ENCODE measurements at places on chromosomes 4 and X.

DNA sequence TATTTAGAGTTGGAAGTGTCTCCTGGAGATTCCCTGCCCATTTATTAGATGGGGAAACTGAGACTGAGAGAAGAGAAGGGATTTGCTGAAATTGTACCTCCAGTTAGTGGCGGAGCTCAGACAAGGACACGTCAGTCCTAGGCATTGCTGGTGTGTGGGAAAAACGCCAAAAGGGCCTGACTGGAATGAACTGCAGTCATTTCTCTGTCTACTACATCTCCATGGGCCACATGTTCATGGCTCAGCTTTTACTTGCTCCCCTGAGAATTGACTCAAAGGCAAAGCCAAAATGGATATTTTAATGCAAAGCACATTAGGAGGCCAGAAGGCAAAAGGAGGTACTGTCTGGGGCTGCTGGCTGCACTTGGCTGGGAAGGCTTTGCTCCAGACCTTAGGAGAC is 3.9 kb downstream of the TFDP3 start:
- no peak for DNase-seq

DNA sequence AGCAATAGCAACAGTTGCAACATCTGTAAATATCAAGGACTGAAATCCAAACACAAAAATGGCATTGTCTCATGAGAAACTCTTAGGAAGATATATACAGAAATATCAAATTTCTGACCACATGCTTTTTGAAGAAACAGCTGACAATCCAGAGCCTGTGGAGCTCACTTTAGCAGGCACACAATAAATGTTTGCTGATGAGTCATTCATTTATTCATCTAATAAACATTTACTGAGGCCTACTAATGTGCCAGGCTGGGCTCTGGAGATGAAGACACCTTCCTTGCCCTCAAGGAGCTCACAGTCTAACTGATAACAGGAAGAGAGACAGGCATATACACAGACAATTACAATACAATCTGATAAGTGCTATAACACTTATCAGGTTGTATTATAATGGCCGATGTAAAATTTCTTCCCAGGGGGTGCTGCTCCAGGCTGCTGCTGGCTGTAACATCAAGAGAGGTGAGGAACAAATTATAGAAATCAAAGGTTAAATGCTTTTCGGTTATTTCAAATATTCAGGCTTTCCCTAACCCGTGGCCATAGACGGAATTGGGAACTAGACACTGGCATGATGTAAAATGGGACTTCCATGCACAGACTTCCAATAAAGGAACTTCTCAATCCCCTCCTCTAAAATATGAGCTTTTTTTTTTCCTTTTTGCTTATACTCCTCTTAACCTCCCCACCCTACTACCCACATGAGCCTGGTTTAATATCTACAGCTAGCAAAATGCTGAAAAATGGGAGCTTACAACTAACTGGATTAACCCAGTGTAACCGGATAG is 16.8 kb upstream of the ZCCHC13 start:
- DNase-seq: no peak

GRCh38 chr4:73730292-73730691 is 10.1 kb upstream of the CXCL8 start:
- no peak for DNase-seq

DNA sequence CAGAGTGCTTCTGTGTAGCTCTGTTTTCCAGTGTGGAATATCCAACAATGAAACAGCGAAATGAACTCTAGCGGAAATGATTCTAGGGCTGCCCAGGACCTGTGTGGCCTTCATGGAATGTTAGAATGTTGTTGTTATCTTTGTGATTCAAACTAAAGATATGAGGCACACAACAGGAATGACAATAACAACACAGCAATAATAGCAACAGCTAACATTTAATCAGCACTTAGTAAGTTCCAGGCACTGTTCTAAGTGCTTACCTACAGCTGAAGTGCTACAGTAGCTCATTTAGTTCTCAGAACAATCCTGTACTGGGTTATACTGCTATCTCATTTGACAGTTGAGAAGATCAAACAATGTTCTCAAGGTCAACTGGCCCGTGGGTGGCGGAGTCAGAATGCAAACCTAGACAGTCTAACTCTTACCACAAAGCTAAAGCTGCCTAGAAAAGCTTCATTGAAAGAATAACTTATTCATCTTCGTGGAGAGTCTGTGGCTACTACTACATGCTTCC is 63.7 kb downstream of the MAML3 start:
- DNase-seq: no peak

GRCh38 chr4:38119668-38120385 is 159.6 kb downstream of the PTTG2 start:
- no peak for DNase-seq

DNA sequence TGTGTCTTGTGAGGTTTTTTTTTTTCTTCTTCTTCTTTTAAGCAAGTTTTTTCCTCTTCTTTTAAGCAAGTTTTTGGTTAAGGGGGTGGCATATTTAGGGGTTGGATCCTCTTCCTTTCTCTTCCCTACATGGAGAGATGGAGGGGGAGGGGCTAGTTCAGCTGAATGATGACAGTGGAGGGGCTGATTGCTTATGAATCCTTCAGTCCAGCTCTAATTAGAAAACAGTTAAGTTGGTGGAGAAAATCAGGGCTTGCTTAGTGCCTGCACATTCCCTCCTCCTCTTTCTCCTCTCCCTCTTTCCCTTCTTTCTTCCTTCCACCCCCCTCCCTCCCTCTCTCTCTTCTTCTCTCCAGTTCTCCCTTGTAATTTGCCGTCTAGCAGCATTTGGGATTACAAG is 4.4 kb upstream of the HAND2 start:
- DNase-seq: no peak

GRCh38 chrX:35722128-35722527 is 76.0 kb upstream of the MAGEB16 start:
- DNase-seq: no peak

GRCh38 chrX:57930051-57930450 is 19.8 kb upstream of the ZXDA start:
- no peak for DNase-seq

GRCh38 chrX:135973025-135973547 is 702 bp downstream of the MMGT1 start:
- DNase-seq: no peak

DNA sequence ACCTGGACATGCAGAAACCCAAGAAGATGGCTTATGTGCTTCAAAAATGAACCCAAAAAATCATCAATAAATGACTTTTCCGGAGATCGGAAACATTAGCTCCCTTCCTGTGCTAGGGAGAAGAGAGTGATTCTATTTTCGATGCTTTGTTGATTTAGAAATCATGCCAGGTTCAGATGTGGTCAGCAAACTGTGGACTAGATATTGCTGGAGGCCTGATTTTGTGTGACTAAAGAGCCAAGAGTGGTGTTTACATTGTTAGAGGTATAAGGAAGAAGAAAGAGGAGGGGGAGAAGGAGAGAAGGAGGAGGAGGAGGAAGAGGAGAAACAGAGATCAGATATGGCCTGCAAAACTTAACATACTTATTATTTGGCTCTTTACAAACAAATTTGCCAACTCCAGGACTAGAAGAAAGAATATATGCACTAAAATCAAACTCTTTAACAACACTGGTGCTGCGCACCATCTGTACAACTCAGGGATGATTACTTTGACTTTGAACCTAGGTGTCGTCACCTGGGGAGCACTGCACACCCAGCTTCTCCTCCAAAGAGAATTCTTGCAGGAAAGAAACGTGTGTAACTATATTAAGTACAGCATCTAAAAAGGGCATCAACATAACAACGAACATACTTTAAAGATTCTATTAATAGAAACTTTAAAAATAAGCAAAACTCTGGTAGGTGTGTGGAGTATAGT is 664.9 kb upstream of the LCORL start:
- no peak for DNase-seq

GRCh38 chr4:16443504-16444088 is 217.3 kb upstream of the TAPT1 start:
- no peak for DNase-seq

DNA sequence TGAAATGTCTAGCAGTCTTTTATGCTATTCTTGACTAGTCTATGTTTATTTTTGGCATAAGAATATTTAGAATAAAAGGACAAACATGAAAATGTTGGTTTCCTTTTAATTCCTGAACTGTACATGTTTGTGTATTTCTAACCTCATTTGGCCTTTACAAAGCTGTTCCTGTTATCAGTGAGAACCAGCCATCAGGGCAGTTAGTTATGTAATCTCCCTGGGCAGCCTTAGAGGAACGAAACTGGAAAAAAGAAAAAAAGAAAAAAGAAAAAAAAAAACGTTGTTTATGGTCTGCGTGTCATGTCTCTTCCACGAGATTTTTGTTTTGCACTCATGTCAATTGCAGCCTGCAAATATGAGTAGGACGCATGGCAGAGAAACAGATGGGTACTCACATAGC is 193.7 kb downstream of the MAGEB5 start:
- DNase-seq: no peak

GRCh38 chrX:16119353-16120220 is 3.8 kb upstream of the GRPR start:
- DNase-seq: peak; percentile 31

- no peak for DNase-seq
Measured at GRCh38 chr4:138663883-138664282, 351.7 kb upstream of the NOCT start.

- no peak for DNase-seq
Measured at GRCh38 chr4:74095482-74095881, 3.5 kb downstream of the CXCL2 start.

DNA sequence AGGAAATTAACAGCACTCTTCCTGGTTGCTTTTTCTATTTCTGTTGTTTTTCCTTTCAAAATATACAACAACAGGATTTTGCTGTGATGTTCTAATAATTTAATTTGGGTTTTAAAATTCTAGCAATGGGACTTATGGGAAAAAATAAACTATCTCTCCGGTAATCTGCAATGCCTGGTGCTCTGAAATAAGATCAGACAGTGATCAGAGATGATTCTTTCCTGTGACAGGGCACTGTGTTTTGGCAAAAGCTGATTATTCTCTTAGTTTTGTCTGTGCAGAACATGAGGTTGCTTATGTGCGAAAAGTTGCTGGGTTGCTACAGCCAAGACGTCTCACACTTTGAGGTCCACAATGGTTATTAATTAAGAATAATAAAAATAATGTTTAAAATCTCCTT is 291.7 kb downstream of the FBXO8 start:
- DNase-seq: no peak

DNA sequence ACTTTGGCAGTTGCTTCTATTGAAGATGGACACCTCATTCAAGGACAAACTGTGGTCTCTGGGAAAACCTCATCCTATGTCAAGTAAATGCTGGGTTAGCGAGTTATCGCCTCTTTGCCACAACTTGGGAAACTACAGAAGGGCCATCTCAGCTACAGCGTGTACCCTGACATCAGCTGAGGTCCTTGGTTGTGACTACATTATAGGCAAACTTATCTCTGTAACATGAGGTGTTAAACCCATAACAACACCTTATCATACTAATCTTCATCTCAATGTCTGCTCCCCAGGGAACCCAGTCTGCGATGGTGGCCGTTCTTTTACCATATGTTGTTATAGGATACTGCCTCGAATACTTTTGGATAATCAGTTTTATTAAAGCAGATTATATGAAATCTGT is 1862.7 kb downstream of the STIM2 start:
- no peak for DNase-seq

DNA sequence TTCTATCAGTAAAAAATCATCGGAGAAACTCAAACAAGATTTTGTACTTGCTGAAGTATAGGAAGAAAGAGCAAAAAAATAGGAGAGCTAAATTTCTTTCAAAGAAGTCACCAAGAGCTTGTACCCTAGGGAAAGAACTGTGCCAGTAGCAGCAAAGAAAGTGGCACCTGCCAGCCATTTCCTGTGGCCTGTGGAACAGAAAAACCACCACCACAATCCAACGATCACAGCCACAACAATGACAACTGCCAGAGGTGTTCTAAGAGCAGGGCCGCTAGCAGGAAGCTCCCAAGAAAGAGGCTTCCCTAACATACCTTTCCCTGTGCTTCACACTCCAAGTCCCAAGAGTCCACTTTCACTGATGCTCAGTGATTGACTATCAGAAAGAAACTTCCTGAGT is 266.1 kb upstream of the GPC4 start:
- DNase-seq: no peak

- no peak for DNase-seq
Measured at GRCh38 chrX:147900349-147900748, 11.4 kb upstream of the FMR1 start.

DNA sequence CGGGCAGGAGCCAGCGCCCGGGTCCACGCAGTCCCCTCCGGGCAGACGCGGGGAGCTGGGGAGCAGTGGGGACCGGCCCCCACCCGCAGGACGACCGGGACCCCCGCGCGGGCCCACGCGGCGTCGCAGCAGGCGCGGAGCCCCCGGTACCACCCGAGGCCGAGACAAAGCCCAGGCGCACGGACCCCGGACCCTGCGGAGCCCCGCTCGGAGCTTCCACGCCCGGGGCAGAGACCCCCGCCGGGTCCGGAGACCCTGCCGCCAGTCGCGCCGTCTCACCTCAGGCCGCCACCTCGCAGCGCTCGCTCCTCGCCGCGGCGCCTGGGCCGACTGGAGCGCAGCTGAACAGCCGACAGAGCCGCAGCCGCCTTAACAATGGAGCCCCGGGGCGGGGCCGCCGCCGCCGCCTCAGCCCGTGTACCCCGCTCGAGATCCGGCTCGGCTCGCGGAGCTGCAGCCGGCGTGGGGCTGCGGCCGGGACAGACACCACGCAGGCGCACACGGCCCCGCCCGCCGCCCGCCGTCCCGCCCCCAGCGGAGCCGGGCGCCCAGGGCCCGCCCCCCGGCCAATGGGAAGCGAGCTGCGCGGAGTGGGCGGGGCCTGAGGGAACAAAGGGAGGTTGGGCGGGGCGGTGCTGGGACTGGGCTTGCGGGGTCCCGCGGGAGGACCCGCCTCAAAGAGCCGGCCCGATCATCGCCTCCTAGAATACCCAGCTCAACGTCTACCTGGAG is at the start of gene AFAP1:
AFAP1 (minus strand) TSS at position 485 of the 732 bp plus-strand sequence. CDS start 67,783 bp downstream, outside the sequence.
- peak; percentile 47 for DNase-seq

GRCh38 chr4:162341533-162341932 is 177.7 kb upstream of the FSTL5 start:
- DNase-seq: no peak

- DNase-seq: no peak
Measured at GRCh38 chr4:96526625-96527024, 686.7 kb downstream of the PDHA2 start.

DNA sequence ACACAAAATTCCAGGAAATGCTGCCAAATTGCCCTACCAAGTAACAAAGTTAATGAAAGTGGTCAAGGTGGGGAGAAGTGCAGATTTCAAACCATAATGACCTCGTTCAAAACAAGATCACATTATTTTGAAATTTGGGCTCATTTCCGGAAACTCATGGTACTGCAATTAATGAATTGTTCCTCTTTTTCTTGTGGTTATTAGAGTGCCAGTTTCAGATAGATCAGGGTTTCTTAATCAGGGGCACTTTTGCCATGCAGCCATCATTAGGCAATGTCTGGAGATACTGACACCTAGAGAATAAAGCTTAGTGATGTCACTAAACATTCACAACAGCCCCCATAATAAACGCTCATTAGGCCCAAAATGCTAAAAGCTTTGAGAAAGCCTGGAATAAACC is 381.5 kb upstream of the GALNT7 start:
- DNase-seq: no peak

Measured in stimulated activated naive B cell treated with anti-CD40 and anti-IgM and Interleukin-4, amounts not matched to agents 10 μg/mL and 1 μg/mL and 100 μg/mL, for 72 hours (primary cell).